Gastroesophageal sphincter (tissue), 4 donors: ENCODE measurements at places on chromosomes 2 and 18.
A peak's percentile ranks its signal among the peaks of the same experiment; 100 is the strongest.

DNA sequence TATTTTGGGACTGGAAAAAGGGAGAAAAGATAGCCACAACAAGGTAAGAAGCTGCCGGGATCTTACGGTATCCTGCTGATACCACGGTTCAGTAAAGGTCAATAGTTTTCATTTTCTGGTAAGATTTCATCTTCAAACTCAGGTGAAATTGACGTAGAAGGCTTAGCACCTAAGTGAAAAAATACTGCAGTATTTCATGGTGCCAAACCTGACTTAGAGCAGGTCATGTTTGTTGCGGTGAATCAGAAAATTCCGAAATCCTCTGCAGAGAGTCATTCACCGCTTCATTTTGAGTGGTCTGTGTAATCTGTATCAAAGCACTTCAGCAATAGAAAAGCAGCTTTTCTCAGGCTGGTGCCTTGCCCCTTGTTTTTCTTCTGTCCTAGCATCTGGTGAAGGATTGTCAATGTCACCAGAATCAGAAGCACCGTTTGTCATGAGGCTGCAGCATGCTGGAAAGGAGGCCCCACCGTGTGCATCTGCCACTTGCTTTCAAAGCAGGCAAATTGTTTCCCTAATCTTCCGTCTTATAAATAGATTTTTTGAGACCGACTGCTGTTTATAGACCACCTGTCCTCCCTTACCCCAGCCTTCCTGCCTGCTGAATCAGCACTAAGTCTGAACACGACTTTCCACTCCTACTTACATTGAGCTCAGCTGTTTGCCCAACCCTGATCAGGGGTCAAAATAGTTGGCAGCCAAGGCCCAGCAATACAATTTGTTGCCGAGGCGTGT, 156.3 kb downstream of the EML6 start:
- H3K4me3 ChIP-seq = no peak overlapping the region
- no peaks in the 10 kb centered on the region for H3K27me3 ChIP-seq
- no peak overlapping the region for H3K27ac ChIP-seq
- no peaks in the 10 kb centered on the region for H3K4me1 ChIP-seq
- no peak for ATAC-seq

- H3K27ac ChIP-seq = no peak overlapping the region
- no peak overlapping the region for H3K4me3 ChIP-seq
- no peaks in the 10 kb centered on the region for H3K4me1 ChIP-seq
- ATAC-seq = no peak
- H3K36me3 ChIP-seq = no peaks in the 10 kb centered on the region
These were observed 3.0 kb upstream of the CPS1 start for GRCh38 chr2:210553373-210553772.

DNA sequence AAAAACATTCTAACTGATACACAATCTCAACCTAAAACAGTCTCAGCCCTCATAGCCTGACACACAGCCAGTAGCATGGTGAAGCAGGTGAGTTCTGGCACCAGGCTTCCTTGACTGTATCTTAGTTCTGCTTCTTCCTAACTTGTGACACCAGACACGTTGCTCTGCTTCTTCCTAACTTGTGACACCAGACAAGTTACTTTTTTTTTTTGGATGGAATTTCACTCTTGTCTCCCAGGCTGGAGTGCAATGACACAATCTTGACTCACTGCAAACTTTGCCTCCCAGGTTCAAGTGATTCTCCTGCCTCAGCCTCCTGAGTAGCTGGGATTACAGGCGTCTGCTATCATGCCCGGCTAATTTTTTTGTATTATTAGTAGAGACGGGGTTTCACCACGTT, 6.7 kb upstream of the ATG16L1 start:
- no peak overlapping the region for H3K4me3 ChIP-seq
- no peaks in the 10 kb centered on the region for H3K36me3 ChIP-seq
- no peaks in the 10 kb centered on the region for H3K27me3 ChIP-seq
- H3K4me1 ChIP-seq = no peaks in the 10 kb centered on the region
- ATAC-seq = no peak

GRCh38 chr18:21741562-21742314, 1.1 kb downstream of the MIB1 start:
- peak overlapping the region; percentile 99 for H3K4me3 ChIP-seq
- H3K27me3 ChIP-seq = no peaks in the 10 kb centered on the region
- H3K4me1 ChIP-seq = no peaks in the 10 kb centered on the region
- ATAC-seq = peak; percentile 4

DNA sequence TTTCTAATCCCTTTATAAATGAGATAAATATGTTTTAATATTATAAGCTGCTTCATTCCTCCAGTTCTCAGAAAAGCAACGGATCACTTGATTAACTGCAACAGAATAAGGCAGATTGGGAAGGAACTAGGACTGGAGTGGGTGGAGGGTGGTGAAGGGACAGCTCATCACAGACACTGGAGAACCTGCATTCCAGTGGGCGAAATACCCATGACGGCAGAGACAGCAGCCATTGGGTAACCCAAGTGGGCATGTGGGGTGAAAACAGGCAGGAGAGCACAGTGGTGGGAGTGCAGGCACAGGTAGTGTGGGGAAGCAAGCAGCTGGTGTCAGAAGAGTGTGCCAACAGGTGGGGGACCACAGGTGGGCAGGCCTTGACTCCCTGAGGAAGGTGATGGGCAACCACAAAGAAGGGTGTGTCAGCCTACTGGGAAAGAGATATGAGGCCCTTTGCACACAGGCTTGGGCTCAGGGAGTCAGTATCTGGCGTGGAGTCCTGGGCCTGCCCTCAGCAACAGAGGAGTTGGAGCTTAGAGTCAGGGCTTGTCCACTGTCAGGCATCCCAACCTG, 27.2 kb downstream of the DPYSL5 start:
- no peaks in the 10 kb centered on the region for H3K4me1 ChIP-seq
- H3K36me3 ChIP-seq = no peaks in the 10 kb centered on the region
- H3K27ac ChIP-seq = no peak overlapping the region

GRCh38 chr2:173397539-173397938, 42.9 kb downstream of the CDCA7 start:
- no peaks in the 10 kb centered on the region for H3K4me1 ChIP-seq
- H3K27me3 ChIP-seq = peaks cover 81% of the 10 kb centered on the region
- ATAC-seq = no peak
- H3K27ac ChIP-seq = no peak overlapping the region
- no peak overlapping the region for H3K4me3 ChIP-seq
- no peaks in the 10 kb centered on the region for H3K36me3 ChIP-seq

DNA sequence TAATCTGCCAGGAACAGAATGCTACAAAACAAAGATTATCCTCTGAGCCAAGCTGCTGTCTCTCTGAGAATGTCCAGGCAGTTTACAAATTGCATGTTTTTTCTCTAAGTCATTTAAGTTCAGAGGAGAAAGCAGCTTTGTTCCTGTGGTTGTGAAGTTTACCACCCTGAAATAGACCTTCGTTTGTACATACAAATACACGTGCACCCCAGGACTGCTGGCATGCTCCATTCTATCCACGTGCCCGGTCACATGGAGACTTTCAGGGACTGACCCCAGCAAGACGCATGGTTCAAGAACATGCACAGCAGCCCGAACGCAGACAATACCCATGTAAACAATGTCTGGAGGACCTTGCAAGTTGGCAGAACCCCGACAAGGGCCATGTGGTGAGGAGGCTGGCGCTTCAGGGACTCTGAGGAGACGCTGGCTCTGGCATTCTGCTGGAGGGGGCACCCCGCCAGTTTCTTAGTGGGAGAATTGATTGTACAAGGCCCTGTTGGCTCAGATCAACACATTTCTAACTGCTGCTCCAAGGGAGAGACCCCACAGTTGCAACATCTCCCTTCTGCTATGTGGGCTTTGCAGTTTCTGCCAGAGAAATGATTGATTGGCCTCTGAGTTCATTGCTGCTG, 33.3 kb downstream of the FAM178B start:
- H3K27ac ChIP-seq = peak overlapping the region; percentile 72
- H3K4me1 ChIP-seq = peaks cover 64% of the 10 kb centered on the region
- no peaks in the 10 kb centered on the region for H3K27me3 ChIP-seq
- H3K4me3 ChIP-seq = no peak overlapping the region

DNA sequence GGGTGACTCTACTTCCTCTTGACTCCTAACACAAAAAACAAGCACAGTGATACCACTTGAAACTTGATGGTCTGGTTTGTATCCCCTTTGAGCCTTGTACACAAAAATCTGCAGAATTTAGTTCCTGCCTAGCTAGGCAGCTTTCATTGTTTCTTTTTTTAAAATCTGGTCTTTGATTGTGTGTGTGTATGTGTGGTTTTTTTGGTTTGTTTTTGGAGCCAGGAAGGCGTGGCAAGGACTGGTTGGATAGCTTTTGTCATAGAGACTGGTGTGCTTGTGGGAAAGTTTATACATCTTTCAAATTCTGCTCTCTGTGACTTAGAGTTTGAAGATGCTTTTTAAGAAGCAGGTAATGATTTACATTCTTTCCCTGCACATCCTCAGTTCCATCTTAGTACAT, 127.4 kb downstream of the TANC1 start:
- ATAC-seq = no peak
- H3K4me3 ChIP-seq = no peak overlapping the region
- peaks cover 36% of the 10 kb centered on the region for H3K4me1 ChIP-seq
- H3K36me3 ChIP-seq = peaks cover 10% of the 10 kb centered on the region

DNA sequence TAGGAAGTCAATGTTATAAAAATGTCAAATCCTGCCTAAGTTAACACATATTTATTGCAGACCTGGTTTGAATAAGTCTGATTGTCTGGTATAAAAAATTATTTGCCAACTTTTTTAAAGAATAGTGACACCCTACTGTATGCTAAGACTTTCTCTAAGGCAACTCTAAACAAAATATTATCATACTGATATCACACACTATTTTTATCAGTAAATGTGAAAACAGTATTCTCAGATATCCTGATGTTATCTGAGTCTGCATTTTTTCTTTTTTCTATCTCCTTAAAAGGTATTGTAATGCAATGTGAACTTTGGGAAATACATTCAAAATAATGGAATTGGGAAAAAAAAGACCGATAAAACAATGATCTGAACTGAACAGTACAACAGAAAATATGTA, 127.1 kb downstream of the DOCK10 start:
- H3K27me3 ChIP-seq = no peaks in the 10 kb centered on the region
- no peak overlapping the region for H3K27ac ChIP-seq
- ATAC-seq = no peak
- H3K36me3 ChIP-seq = no peaks in the 10 kb centered on the region

DNA sequence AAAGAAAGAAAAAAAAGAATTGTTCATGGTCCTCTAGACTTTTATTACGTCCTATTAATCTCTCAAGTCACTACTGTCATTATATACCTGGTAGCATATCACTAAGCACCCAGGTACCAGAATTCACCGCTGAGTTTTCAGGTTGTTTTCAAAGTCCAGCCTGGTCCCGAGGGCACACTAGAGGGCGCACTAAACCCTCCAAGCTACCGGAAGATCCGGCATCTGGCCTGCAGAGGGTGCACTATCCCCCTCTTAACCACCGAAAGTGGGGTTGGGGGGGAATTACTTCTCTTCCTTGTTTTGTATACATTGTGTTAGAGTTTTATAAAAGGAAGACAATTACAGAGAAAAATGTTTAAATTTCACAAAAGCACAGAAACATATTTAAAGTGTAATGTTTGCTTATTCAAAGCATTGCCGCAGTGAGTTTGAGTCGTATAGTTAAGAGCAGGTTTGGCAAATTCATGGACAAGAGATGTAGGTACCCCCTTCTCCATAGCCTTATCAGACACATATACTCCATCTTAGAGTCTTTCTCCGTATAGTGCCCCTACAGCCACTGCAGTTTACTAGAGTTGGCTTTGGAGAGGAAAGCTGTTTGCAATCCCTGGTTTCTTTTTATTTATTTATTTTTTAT, 19.2 kb downstream of the MOGAT1 start:
- no peaks in the 10 kb centered on the region for H3K27me3 ChIP-seq
- no peaks in the 10 kb centered on the region for H3K4me1 ChIP-seq
- H3K27ac ChIP-seq = no peak overlapping the region
- peak; percentile 74 for ATAC-seq
- H3K4me3 ChIP-seq = no peak overlapping the region
- no peaks in the 10 kb centered on the region for H3K36me3 ChIP-seq

DNA sequence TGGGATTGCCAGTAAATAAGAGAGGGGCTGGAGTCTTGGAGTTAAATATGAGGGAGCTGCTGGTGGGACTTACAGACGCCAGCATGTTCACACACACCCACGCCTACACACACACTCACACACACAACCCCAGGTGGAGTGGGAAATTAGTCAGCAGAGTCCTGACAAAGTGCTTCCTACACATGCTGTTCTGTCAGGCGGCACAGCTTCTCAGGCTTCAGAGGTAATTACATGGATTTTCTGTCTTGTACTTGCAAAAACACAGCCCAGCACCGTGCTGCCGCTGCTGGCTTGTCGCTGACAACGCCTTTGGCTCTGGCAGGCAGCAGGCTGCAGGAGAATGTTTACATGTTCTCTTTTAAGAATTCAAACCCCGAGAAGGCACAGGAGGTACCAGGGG, 1186.3 kb upstream of the CELF4 start:
- no peaks in the 10 kb centered on the region for H3K27me3 ChIP-seq
- ATAC-seq = peak; percentile 65
- H3K27ac ChIP-seq = peak overlapping the region; percentile 77
- H3K36me3 ChIP-seq = no peaks in the 10 kb centered on the region
- no peak overlapping the region for H3K4me3 ChIP-seq

DNA sequence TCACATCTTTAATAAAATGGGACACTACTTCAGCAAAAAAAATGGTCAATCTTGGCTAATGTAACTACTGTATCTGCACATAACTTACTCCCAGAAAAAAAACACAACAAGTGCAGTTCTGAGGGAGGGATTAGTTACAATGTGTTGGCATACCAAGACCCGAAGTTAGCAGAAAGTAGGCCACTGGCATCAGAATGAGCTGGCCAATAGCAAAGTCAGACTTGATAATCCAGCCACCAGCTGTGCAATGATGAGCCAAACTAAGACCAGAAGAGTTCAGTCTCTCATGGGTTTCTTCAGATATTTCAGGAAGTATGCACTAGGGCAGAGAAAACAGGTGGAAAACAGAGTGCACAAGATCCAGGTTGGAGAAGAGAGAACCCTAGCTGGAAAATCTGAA, 65.3 kb downstream of the OLA1 start:
- H3K4me1 ChIP-seq = peaks cover 28% of the 10 kb centered on the region
- H3K36me3 ChIP-seq = no peaks in the 10 kb centered on the region
- no peak for ATAC-seq
- no peaks in the 10 kb centered on the region for H3K27me3 ChIP-seq
- H3K4me3 ChIP-seq = no peak overlapping the region
- H3K27ac ChIP-seq = no peak overlapping the region

- no peak overlapping the region for H3K27ac ChIP-seq
- no peak overlapping the region for H3K4me3 ChIP-seq
- no peaks in the 10 kb centered on the region for H3K4me1 ChIP-seq
- no peak for ATAC-seq
These were observed 84.4 kb downstream of the SESTD1 start for GRCh38 chr2:179180242-179180641.

DNA sequence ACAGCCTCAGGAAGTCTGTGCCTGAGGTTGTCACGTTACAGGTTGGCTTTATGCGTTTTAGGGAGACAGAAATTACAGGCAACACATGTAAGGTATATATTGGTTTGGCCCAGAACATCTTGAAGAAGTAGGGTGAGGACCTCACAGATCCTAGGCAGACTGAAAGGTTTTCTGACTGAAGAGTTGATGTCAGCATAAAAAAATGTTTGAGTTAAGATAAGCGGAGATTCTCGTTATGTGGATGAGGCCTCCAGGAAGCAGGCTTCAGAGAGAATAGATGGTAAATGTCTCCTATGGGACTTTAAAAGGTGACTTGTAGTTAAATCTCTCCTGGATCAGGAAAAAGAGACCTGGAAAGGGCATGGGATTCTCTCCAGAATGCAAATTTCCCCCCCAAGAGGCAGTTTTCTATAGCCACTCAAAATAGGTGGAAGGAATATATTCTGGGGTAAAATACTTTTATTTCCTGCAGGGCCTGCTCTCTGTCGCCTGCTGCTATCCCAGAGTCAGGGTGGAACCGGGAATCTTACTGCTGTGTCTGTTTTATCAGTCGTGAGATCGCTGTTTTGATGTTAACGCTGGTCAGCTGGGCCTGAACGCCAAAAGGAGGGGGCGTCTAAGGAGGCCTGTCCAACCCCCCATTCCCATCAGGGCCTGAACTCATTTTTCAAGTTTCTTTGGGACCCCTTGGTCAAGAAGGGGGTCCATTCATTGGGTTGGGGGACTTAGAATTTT, 171.1 kb downstream of the HDAC4 start:
- peaks cover 2% of the 10 kb centered on the region for H3K4me1 ChIP-seq
- ATAC-seq = no peak
